Inflammatory macrophage treated with lipopolysaccharide for 1 hour (primary cell): ENCODE measurements at places on chromosomes 6 and 20.

DNA sequence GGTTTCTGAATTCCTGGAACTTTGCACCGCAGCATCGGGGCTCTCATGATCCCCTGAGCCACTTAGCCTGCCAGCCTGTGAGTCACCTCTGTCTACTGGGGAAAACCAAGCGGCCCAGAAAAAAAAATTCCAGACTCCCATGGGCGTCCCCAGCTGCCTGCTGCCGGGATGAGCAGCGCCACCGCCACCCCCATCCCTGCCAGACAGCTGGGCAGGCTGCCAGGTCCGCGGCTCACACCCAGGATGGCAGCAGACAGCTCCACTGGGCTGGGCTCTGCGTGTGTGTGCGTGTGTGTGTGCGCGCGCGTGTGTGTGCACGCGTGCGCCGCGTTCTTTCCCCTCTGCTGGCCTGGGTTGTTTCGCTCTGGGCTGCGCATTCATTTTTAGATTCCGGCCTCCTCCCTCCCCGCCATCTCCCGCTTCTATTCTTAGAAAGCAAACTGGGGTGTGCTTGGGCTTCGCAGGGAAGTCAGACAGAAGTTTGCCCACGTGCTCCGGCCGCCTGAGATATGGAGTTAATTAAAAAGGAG is 38.9 kb upstream of the PMEPA1 start:
- DNase-seq: peak; percentile 95

GRCh38 chr6:43990627-43991619 is 136.3 kb downstream of the MRPL14 start:
- DNase-seq: no peak

- no peak for DNase-seq
These were observed 95.1 kb downstream of the MMS22L start for GRCh38 chr6:97187951-97188350.

DNA sequence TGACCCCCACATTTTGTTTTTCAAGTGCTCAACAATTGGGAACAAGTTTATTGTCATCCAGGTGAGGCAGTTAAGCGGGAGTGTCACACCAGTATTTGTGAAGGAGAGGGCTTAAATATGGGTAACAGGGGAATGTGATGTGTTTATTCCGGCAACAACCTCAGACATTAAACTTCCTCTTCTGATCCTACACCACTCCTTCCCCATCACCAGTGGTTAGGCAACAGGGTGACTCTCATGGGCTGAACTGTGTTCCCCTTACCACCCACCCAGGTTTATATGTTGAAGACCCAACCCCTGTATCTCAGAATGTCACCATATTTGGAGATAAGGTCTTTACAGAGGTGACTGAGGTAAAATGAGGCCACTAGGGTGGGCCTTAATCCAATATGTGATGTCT is 52.1 kb upstream of the RNF182 start:
- peak; percentile 86 for DNase-seq

DNA sequence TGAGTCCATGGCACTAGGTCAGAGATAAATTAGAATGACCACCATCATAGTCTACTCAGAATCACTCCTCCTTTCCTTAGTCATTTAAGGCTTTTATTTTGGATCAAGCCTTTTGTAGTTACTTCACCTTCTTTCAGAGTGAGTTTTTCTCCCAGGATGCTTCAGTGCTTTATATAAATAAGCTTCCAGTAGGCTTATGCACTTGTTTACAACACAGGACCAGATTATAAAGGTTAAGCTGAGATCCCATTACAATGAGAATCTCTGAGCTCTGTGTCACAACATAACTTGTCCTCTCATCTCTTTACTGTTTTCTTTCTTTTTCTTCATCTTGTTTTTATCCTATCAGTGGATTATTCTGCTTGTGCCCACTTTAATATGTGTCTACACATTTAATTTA is 47.9 kb downstream of the CEP57L1 start:
- no peak for DNase-seq

GRCh38 chr6:111768431-111768770 is 104.9 kb downstream of the FYN start:
- no peak for DNase-seq

DNA sequence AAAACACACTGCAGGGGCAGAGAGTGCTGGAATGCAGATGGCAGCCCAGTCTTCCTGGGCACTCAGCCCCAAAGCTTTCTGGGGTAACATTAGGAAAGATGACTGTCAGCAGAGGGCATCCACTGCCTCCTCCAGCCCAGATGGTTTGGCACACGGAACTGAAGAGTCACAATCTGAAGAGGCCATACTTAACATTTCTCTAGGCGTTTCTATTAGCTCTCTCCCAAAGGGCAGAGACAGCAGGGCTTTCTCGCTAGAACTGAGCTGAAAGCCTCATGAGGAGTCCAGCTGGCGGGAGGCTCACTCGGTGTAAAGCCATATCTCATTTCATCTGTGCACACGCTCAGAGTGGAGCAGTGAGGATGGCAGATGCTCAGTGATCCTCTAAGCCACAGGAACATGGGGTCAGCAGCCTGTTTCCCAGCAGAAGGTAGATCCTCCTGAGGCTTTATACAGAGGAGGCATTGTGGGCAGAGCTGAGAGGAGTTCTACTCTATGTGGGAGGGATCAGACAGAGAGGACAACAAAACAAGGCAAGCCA is 28.1 kb downstream of the ALDH8A1 start:
- DNase-seq: no peak

DNA sequence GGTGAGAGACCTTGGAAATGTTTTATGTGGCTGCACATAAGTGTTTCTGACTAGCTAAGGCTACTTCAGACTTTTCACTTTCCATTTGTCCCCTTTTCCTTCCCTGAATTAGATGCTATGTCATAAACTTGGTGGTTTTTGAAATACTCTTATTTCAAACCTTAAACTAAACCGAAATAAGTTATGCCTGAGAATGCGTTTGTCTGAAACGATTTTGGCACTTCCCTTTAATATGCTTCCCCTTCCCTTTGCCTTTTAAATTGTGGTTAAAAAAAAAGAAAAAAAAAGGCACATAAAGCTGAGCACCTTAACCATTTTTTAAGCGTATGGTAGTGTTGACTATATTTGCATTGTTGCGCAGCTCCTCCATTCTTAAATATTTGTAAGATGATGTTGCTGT is 14.3 kb downstream of the ZNF451 start:
- peak; percentile 24 for DNase-seq

DNA sequence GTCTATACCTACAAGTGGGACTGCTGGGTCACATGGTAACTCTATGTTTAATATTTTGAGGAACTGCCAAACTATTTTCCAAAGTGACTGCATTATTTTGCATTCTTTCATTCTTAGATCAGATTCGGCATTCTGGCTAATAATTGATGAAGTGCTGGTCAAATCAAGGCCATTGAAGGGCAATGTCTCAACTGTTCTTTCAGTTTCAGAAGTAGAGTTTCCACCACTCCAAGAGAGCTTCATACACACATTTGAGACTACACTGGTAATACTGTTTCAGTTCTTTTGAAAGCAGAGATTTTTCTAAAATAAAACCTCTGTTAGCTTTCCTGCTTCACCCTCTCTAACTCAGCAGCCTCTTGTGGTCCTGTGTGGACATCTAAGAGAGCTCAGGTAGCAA is 154.5 kb downstream of the CFAP61 start:
- DNase-seq: no peak

DNA sequence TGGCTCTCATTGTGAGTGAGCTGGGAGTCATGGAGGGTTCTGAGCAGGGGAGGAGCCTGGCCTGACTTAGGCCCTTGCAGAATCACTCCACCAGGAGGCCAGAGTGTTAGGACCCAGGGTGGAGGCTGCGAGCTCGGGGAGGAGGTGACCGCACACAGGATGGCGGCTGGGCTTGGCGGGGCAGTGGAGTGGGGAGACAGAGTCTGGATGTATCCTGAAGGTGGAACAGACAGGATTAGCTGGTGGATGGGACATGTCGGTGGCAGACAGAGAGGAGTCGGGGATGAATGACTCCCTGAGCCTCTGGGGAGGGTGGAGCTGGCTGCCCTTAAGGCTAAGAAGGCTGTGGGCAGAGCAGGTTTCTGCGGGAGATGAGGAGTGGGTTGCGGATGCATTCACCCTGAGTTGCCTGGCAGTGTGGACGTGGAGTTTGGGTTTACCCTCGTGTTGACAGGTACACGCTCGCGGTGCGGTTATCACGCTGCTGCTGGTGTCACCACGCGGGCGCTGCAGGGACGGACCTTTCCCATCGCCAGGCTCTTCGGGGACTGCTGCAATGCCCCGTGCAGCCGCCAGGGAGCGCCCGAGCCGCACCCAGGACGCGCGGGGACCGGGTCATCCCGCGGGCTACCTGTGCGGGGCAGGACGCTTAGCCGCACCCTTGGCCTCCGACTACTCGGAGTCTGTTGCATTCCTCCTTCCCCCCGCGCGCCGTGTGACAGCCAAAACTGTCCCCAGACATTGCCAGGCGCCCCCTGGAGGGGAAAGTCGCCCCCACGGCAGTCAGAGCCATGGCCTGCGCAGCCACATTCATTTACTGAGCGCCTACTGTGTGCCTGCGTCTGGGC is 43.0 kb upstream of the PTGIS start:
- DNase-seq: peak; percentile 82

DNA sequence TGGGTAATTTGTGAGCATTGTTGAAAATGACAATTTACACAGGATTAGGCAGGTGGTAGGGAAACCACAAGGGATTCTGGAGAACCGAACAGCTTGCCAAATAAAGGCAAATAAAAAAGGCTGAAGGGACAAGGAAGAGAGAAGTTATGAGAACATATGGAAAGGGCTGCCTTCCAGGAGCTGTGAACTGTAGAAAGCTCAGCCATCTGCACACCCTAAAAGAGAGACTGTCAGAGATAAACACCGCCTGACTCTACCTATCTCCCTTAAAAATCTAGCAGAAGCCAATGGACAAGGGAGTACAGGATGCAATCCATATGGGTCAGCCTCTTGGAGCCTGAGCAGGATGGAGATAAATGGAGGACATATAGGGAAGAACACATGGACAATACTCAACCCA is 12.7 kb upstream of the SLC17A1 start:
- no peak for DNase-seq

GRCh38 chr6:170164271-170164900 is 126.5 kb downstream of the DLL1 start:
- no peak for DNase-seq

- no peak for DNase-seq
These were observed 195.3 kb downstream of the SLC24A3 start for GRCh38 chr20:19407736-19408135.
